ENCODE measurements at places on chromosomes 5 and 9.

DNA sequence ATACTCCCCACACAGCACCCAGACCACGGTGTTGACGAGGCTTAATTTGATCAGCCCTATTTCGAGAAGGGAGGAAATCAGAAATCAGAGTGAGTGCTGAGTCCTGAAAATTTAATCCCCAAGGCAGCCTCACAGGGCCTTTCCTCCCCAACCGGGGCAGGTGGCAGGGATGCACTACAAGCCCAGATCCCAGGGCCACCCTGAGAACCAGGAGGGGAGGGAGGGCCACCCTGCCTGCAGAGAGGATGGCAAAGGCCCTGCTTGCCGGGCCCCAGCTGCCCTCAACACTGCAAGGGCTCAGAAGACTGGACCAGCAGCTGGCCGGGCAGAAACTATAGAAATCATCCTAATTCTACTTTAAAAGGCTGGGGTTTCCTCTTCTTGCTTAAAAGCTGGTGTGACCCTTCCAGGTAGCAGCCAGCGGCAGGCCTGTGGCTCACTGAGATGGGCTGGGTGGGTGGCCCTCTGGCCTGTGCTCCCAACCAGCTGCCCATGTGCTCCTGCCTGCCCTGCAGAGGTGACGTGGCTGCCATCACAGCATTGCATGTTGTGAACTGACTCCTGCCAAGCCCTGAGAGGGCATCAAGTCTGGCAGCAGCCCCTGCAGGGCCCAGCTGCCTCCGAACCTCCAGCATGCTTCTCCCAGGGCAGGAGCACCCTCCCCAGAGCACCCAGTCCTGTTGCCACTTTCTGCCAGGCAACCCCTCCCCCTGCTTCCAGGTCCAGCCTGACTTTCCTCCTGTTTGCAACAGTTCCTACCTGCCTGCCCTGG, 122.8 kb downstream of the ADAMTS2 start:
- no peak for DNase-seq

GRCh38 chr5:18403941-18404438, 769.7 kb downstream of the TAF11L14 start:
- DNase-seq: no peak

DNA sequence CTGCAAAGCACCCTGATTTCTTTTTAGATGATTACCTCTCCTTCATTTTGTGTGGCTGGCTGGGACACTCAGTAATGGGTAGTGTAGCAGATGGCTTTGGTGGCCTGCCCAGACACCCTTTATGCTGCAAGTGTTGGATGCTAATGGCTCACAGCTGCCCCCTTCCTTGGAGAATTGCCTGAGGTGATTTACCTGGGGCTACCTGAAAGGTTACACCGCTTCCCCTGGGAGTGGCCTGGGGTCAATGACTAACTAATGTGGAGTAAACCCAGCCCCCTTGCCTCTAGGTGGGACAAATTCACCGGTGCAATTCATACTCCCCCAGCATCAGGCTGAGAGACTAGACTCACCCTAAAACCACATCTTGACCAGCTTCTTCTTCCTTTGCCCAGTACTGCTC, 23.5 kb upstream of the HAND1 start:
- DNase-seq: no peak

- no peak for DNase-seq
Observed at GRCh38 chr9:93209097-93209496, 25.2 kb downstream of the WNK2 start.

DNA sequence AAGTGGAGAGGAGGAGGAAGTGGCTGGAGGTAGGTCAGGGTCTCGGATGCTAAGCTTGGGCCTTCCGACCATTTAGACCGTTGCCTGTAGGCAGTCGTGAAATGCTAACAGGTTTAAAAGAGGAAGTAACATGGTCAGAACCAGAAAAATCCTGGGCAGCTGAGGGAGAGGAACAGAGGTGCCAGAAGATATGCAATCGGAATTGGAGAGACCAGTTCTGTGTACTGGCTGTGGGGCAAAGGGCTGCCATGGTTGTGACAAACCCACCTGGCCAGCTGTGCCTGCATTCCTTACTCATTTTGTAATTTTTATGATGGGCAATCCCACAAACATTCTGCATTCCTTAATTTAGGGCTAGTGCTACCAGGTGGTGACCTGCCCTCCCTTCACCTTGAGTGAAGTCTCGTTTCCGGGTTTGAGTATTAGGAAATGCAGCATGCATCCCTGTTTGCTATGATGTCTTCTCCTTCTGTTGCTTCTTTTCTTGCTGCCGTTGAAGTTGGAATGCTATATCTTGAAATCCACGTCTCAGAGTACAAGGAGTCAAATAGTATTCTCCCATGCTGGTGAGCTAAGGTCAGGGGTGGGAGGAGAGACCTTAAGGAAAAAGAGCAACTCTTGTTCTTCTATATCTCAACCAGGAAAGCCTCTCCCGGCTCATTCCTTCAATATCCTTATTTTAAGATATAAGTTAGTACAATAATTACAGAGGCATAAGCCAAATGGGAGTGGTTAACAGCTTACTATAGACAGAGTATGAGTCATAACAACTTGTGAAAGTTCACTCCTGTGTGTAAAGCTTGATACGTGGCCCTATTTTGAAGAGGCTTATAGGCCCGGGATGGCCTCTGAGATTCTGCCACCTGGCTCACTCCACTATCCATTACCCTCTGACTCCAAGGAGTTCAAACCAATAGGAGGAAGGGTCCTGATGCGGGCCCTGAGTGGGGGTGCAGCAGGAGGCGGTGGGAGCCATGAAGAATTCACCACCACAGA, 37.0 kb downstream of the B4GALT1 start:
- no peak for DNase-seq

- DNase-seq: no peak
Observed at GRCh38 chr9:124473310-124473709, 23.1 kb downstream of the ADGRD2 start.

- DNase-seq: no peak
Observed at GRCh38 chr5:14178671-14179211, 35.6 kb downstream of the TRIO start.

GRCh38 chr9:98185021-98185567, 7.3 kb downstream of the CORO2A start:
- no peak for DNase-seq

GRCh38 chr5:10994091-10994986, 233.3 kb upstream of the DAP start:
- DNase-seq: no peak

DNA sequence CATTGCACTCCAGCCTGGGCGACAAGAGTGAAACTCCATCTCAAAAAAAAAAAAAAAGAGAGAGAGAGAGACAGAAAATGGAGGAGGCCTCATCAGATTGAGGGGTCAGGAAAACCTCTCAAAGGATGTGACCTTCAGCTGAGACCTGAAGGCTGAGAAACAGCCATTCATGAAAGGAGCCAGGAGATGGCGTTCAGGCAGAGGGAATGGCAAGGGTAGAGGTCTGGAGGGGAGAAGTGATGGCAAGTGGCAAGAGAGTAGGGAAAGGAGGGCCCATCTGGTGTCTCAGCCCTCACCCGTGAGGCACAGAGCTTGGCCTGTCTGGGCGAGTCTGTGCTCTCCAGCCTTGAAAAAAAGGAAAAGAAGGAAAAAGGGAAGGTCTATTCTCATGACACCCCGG, 17.0 kb downstream of the CAMK2A start:
- no peak for DNase-seq

- DNase-seq: no peak
Observed at GRCh38 chr9:14849296-14849695, 60.9 kb downstream of the FREM1 start.

GRCh38 chr9:4812858-4813257, 20.1 kb downstream of the RCL1 start:
- no peak for DNase-seq

GRCh38 chr5:129001841-129002526, 36.7 kb downstream of the SLC27A6 start:
- DNase-seq: no peak

GRCh38 chr5:136309376-136309775, 56.0 kb downstream of the TRPC7 start:
- DNase-seq: no peak

GRCh38 chr5:1122511-1123294, 10.8 kb upstream of the SLC12A7 start:
- DNase-seq: no peak

- peak; percentile 35 for DNase-seq
Observed at GRCh38 chr9:36136894-36137391, 410 bp downstream of the GLIPR2 start.

DNA sequence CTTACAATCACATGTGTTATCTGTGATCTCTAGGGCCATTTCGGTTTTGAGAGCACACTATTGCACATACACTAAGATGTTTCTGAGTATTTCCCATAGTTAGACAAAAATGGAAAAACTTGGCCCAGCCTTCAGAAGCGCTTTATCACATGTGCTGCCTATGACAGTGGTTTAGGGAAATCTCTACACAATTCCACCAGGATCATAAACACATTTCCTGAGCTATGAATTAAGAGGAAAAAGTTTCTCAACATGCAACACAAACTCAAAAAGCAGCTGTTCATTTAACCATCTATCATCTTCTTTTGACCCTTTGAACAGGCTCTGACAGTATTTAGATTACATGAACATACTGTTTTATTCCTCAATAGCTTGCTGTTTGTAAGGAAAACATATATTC, 15.1 kb downstream of the FGF1 start:
- DNase-seq: peak; percentile 11

- DNase-seq: no peak
Observed at GRCh38 chr9:1659363-1659690, 355.8 kb upstream of the SMARCA2 start.

GRCh38 chr9:94181408-94182181, 77.5 kb upstream of the ZNF169 start:
- no peak for DNase-seq

DNA sequence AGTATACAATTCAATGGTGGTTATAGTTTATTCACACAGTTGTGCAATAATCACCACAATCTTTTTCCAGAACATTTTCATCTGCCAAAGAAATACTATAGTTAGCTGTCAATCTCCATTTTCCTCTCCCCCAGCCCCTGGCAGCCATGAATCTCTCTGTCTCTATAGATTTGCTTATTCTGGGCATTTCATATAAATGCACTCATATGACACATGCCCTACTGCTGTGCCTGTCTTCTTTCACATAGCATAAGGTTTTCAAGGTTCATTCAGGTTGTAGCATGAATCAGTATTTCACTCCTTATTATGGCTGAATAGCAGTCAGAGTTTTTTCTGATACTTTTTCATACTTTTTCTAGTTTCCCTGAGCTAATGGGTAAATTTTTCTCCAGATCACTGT, 127.6 kb downstream of the HSPA4 start:
- no peak for DNase-seq

DNA sequence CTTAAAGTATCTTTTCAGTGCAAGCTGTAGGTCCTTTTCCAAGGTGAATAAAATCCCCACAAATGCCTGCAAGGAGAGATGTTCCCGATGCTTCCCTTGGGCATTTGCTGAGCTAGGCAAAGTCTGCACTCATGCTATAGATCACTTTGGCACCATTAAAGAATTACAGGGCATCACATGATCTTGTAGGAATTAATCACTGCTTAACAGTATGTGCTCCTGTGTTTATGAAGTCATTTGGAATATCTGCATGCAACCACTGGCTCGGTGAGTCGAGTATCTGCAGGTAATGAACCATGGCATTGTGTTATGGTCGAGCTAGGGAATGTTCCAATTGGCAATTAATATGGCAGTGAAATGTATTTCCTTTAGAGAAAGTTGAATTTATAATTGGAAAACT, 615.1 kb downstream of the TLE1 start:
- no peak for DNase-seq

GRCh38 chr9:124764774-124765438, 6.2 kb downstream of the NR6A1 start:
- DNase-seq: no peak

DNA sequence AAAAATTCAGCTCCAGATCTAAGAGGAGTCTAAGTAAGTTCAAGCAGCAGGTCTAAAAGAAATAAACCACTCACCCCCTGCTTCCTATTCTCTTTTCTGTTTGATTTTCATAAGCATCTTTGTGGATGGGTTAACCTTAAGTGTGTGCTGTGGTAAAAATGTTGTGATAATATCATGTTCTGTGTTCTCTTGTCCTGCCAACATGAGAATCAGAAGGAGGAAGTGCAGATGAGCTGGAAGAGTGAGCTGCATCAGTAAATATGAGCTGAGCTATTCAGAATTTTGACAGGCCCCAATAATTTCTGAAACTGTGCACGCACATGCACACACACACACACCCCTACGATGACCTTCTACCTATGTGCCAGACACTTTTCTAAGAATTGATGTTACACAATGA, 186.5 kb upstream of the ANKRD55 start:
- DNase-seq: no peak

- no peak for DNase-seq
Observed at GRCh38 chr5:2299388-2300220, 416.9 kb upstream of the IRX4 start.

DNA sequence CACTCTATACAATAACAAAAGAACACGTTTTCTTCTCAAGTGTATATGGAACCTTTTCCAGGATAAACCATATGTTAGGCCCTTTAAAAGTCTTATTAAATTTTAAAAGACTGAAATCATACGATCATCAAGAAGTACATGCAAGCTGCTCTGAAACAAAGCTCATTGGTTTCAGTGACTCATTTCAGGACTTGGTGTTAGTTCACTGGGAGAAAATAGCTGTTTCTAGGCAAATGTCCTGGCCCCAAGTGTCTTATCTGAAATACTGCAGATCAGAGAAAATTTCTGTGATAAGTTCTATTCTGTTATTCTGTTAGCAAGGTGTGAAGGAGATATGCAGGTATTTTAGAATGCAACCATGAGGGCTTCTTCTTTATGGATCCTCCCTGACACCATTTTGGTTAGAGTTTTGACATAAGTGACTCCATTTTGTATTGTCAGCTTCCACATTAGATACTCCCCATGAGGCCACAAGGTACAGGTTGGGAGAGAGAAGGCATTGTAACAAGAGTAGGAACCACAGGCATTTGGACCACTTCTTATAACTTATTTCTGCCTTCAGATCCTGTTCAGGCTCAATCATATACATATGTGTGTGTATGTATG, 7.5 kb upstream of the CCDC180 start:
- DNase-seq: no peak

- no peak for DNase-seq
Observed at GRCh38 chr5:103112910-103113309, 7.0 kb downstream of the GIN1 start.

DNA sequence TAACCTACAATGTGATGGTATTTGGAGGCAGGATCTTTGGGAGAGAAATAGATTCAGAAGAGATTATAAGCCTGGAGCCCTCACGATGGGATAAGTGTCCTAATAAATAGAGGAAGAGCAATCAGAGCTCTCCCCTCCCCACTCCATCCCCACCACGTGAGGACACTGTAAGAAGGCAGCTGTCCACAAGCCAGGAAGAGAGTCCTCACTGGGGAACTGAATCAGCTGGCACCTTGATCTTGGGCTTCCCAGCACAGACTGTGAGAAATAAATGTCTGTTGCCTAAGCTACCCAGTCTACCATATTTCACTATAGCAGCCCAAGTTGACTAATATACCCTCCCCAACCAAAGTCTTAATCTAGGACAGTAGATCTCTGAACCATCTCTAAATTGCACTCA, 118.1 kb downstream of the SUSD1 start:
- DNase-seq: no peak

- no peak for DNase-seq
Observed at GRCh38 chr9:131724683-131725082, 15.2 kb downstream of the RAPGEF1 start.
